COR-L47 (cell line): ENCODE measurements at places on chromosomes 2 and 18.

- no peak for DNase-seq
Observed at GRCh38 chr18:80159713-80160636, 50.9 kb downstream of the ADNP2 start.

- peak; percentile 37 for DNase-seq
Observed at GRCh38 chr2:235595422-235596010, 101.7 kb downstream of the AGAP1 start.

DNA sequence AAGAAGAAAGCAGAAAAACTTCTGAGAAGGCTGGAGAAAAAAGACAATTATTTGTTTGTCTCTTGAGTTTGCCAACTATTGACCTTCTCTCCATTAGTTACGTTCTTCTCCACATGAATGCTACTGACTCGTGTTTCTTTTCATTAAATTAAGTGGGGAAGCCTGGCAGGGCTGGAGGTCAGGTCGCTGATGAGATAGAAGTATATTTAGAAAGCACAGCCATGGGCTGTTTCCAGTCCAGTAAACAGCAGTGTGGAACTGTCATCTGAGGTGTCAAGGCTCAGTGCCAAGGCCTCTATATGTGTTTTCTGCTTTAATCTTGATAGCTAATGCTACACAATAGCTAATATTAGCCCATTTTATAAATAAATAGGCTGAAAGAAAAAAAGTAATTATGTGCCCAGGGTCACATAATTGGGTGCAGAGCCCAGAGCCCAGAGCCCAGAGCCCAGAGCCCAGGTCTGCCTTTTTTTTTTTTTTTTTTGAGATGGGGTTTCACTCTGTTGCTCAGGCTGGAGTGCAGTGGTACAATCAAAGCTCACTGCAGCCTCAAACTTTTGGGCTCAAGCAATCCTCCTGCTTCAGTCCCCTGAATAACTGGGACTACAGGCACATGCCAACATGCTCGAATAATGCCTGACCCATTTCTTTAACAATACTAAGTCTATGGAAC lies 6.3 kb downstream of the MSGN1 start:
- no peak for DNase-seq

DNA sequence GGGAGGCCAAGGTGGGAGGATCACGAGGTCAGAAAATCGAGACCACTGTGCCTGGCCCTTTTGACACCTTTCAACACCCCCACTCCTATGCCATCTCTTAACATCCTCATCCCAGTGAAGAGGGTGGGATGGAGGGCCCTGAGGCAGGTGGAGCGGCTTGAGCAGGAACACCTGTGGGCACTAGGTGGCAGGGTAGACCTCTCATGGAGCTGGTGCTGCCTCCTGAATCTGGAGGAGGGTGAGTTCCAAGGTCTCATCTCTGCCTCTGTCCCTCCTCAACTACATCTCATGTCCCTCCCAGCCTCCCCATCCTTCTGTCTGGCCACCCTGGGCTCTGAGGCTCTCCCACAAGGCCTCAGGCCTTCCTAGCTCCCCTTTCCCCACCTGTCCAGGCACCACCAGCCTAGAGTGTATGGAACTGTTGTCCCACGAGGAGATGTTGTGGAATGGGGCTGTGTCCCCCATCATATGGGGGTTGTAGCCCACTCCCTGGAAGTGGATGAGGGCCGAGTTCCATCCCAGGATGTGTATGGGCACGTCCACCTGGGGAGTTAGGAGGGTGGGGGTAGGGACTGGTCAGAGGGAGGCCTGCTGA lies 17.0 kb upstream of the CRYBA2 start:
- DNase-seq: peak; percentile 68

GRCh38 chr18:36015629-36016028 lies 43.1 kb downstream of the RMP24 start:
- no peak for DNase-seq

GRCh38 chr2:150778828-150779227 lies 291.4 kb upstream of the RND3 start:
- no peak for DNase-seq

- DNase-seq: no peak
Observed at GRCh38 chr2:30346471-30347169, 100.4 kb upstream of the LCLAT1 start.

GRCh38 chr2:95266781-95267430 lies 7.3 kb upstream of the PROM2 start:
- no peak for DNase-seq

GRCh38 chr18:8142932-8143331 lies 466.3 kb upstream of the RAB12 start:
- no peak for DNase-seq

- DNase-seq: no peak
Observed at GRCh38 chr2:95268211-95269035, 5.8 kb upstream of the PROM2 start.

- no peak for DNase-seq
Observed at GRCh38 chr2:230569298-230569697, 143.3 kb upstream of the CAB39 start.

- DNase-seq: no peak
Observed at GRCh38 chr2:122237450-122237849, 482.0 kb downstream of the TSN start.

DNA sequence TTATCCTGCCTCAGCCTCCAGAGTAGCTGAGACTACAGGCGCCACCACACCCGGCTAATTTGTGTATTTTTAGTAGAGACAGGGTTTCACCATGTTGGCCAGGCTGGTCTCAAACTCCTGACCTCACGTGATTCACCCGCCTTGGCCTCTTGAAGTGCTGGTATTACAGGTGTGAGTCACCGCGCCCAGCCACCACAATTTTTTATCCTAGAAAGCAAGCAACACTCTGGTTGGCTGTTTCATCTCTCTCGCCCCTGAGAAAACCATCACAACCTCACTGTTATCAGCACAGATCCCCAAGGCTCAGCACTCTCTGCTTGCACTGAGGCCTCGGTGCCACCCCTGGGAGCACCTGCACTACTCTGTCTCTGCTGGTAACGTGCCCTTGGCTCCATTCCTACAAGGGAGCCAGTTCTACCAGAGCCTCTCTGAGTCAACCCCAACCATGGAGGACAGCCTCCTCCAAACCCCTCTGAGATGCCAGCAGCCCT lies 134.8 kb upstream of the AGAP1 start:
- no peak for DNase-seq

GRCh38 chr2:191693166-191693565 lies 15.2 kb downstream of the NABP1 start:
- no peak for DNase-seq

- DNase-seq: no peak
Observed at GRCh38 chr2:154696810-154697417, 1.6 kb upstream of the KCNJ3 start.

DNA sequence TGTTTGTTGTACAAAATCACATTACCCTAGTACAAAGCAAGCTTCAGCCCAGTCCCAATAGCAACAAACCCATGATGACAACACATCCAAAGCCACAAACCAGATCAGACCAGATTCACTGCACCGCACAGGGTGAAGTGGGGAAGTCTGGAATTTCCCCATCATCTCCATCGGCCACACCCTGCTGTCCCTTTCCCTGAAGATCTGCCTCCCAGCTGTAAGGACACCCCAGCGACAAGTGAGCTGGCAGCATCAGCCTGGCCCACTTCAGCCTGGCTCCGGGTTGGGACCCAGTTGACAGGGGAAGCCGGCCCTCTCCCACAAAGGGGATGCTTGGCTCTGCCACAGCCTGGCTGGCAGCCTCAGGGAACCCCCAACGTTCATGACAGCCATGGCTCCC lies 207.6 kb downstream of the MGAT5 start:
- DNase-seq: no peak

GRCh38 chr2:10810202-10811161 lies 2.1 kb downstream of the PDIA6 start:
- no peak for DNase-seq

GRCh38 chr2:118614841-118615271 lies 232.6 kb downstream of the EN1 start:
- no peak for DNase-seq

DNA sequence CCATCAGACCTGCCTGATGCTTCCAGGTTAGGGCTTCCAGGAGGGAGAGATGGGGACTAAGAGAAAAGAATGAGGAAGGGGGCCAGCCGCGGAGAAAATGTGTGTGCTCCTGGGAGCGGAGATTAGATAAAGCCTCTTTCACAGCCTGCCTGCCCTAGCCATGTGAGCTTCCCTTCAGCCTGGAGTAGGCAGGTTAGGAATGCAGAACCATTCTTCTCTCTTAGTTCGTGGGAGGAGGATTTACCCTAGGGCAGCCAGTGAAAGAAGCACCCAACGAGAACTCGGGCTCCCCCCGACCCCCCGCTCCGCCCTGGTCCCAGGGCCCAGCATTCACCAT lies 36.1 kb downstream of the POMC start:
- DNase-seq: no peak

DNA sequence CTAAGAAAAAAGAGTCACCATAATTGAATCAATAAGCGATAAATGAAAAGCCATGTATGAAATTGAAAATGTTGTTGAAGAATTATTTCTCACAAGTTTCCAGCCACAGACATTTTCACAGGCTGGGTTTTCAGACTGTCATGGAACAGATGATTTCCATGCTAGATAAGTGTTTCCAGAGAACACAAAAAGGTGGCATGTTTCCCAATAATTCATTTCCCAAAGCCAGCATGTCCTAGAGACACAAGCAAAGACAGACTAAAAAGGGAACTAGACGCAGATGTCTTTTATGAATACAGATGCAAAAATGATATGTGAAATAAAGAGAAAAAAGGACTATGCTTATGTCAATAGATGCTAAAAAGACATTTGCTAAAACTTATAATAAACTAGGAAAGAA lies 255.1 kb downstream of the EIPR1 start:
- DNase-seq: no peak

- DNase-seq: no peak
Observed at GRCh38 chr2:55451699-55452098, 32.0 kb upstream of the CCDC88A start.

DNA sequence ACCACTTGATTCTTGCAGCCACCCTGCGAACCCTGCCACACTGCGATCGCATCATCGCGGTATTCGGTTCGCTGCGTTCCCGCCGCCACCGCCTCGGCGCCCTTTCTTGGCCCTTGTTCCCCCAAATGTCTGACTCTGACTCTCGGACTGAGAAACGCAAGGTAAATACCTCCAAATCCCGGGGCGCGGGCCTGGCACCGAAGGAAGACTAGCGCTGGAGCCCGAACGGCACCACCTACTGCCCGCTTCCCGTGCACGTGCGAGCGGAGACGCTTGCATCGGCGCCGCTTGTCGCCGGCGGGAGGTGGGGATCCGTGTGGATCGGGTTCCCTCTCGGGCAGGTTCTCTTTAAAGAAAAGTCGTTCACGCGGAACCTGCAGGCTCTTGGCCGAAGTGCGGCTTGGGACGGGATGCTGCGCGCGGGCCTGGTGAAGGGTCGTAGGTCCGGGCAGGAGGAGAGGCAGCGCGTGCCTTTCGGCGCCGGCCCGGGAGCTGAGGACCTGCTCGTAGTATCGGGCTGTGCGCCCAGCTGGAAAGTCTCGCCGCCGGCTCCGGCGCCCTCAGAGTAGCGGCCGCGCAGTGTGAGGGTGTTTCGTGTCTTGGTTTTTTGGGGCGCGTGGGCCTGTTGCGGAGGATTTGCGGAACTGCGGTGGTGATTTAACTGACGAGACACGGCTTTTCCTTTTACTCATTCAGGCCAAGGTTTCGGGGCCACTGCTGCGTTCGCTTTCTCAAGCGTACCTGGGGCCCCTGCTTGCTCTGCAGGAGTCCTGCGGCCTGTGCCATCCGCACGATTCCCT lies 514 bp downstream of the BCL2L11 start:
- peak; percentile 59 for DNase-seq

- DNase-seq: peak; percentile 63
Observed at GRCh38 chr18:25921677-25922421, 168.6 kb downstream of the SS18 start.

- DNase-seq: no peak
Observed at GRCh38 chr2:160719116-160719515, 225.5 kb upstream of the RBMS1 start.

DNA sequence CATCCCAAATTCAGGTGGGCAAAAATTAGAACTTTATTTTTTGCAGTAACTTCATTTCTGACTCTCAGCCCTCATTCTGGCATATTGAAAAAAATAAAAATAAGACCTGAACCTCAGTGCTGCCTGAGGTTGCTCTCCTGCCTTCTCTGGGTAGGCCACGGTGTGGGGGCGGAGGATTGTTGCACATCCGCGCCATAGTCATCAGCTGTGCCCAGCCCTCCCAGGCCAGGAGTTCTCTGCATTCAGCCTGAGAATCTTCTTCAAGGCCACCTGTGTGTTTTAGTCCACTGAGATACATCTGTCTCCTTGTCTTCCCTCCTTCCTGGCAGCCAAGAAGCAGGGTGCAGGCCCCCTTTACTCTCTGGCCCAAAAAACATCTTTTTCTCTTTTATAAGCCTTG lies 94.7 kb downstream of the ARMC9 start:
- no peak for DNase-seq

GRCh38 chr2:218988650-218989049 lies 3.7 kb upstream of the FEV start:
- no peak for DNase-seq

DNA sequence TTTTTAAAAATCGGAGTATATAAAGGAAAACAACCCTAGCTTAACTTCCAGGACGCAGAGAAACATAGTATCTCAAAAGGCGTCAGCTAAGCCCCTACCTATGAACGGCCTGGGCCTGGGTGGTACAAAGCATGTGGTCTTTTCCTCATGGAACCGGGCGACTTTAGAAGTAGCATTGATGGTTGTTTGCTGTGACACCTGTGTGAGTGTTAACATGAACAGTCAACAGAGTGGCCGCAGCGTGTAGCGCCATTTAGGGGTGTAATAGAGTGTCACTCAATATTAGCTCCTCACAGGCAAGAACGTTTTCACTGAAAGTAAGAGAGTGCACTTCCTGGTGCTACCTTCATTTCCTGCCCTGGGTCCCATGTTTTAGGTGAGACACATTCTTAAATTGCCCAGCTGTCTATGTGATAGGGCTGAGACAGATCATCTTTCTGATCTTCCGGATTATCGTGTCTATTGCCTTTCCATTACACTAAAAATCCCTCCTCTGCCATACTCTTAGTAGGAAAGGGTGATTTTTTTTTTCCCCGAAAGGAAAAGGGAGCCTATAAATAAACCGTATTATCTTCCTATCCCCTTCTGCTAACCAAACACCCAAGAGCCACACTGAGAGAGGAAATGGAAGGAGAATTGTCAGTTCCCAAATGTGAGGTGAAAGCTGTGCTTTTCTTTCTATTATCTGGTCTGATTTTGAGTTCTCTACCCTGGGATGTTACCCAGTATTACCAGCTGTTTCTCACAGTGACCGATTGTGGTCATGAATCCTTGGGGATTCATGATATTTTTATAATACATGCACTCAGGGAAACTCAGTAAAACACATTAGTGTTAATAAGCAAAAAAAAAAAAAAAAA lies 1.3 kb downstream of the GORASP2 start:
- peak; percentile 49 for DNase-seq

GRCh38 chr2:20609995-20610357 lies 40.9 kb downstream of the HS1BP3 start:
- no peak for DNase-seq

DNA sequence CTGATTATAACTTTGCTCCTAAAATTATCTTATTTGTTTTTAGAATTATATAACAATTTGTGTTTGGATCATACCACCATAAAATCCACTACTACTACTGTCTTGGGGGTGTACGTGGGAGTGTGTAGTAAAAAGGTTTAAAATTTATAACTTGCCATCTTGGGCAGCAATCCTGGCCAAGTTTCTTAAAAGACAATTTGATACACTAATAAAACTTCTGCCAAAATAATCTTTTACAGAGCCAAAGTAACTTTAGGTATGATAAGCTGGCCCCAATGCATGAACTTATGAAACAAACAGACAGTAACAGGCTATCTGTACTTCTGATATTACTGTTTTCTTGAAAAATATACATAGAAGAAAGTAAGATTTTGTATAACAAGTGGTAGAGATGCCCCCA lies 11.3 kb upstream of the UBE2E3 start:
- DNase-seq: no peak

- DNase-seq: no peak
Observed at GRCh38 chr2:120406566-120406965, 60.6 kb downstream of the INHBB start.
